ENCODE measurements at places on chromosomes 16 and 17.

- DNase-seq: peak; percentile 68
Measured at GRCh38 chr17:42674755-42675347, 1.9 kb downstream of the PLEKHH3 start.

DNA sequence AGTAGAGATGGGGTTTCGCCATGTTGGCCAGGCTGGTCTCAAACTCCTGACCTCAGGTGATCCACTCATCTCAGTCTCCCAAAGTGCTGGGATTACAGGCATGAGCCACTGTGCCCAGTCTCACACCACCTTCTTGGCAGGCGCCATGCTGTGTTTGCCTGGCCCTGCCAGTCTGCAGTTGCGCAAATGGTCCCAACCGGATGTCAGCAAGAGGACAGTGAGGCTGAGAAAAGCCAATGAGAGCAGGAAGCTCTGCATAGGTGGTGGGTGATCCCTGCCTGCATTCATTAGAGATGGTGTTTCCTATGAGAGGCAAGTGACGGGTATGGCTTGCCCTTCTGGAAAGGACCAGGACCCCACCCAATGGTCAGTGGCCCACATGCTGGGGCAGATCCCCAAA is 59.3 kb downstream of the PECAM1 start:
- DNase-seq: no peak

GRCh38 chr17:65081439-65081838 is 24.9 kb upstream of the GNA13 start:
- DNase-seq: no peak

GRCh38 chr16:86574646-86575045 is 3.7 kb upstream of the FOXL1 start:
- no peak for DNase-seq

- DNase-seq: peak; percentile 81
Measured at GRCh38 chr17:73030995-73031394, 61.5 kb downstream of the SLC39A11 start.

GRCh38 chr17:55598495-55598894 is 87.2 kb upstream of the SMIM36 start:
- peak; percentile 4 for DNase-seq

GRCh38 chr16:86392436-86393152 is 117.7 kb upstream of the FOXF1 start:
- DNase-seq: no peak

- DNase-seq: no peak
Measured at GRCh38 chr17:75319904-75320691, 30.9 kb upstream of the SLC25A19 start.

- DNase-seq: peak; percentile 6
Measured at GRCh38 chr16:16933861-16934260, 536.9 kb downstream of the XYLT1 start.

DNA sequence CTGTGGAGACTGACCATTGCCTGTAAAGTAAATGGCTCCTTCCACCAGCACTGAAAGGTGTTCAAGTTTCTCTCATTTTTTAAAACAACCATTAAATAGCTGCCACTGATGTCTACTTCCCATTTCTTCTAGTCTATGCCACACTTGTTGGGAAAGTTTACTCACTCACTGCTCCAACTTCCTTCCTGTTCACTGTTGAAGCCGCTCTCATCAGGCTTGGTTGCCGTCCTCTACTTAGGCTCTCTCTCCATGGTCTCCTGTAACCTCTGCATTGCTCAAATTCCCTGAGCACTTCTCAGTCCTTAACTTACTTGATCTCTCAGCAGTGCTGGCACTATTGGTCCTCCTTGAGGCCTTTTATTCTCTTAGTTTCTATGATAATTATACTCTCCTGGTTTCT is 32.4 kb downstream of the SNX11 start:
- no peak for DNase-seq

DNA sequence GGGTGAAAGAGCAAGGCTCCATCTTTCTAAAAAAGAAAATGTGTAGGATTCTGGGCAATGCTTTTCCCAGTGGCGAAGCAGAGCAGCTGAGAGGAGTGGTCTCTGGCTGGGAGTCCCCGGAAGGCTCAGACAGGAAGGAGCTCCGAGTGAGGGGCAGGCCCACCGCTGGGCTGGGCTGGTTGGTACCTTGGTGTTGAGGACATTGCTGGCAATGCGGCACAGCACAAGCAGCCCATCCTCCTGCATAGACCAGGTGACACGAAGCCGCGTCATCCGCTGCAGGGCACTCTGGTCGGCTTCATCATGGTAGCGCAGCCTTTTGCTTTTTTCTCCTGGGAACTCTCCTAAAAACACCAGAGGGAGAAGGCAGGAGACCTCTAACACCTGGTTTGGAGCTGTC is 63.9 kb downstream of the GTF3C1 start:
- DNase-seq: no peak

- DNase-seq: no peak
Measured at GRCh38 chr16:89026121-89026612, 49.2 kb upstream of the CBFA2T3 start.

DNA sequence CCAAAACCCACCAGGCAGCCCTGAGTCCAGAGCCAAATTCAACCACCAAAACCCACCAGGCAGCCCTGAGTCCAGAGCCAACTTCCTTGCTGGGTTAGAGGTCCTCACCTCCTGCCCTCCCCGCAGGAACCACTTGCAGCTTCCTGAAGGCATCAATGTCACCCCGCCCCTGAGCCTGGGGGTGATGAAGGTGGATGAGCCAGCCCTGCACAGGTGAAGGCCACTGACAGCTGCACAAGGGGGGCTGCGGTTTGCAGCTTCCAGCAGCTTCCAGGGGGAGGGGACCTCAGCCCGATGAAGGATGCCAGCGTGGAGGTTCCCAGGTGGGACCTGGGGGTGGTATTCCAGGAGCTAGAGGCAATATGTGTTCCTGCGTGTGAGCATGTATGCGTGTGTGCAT is 7.6 kb upstream of the CSNK1D start:
- DNase-seq: no peak

DNA sequence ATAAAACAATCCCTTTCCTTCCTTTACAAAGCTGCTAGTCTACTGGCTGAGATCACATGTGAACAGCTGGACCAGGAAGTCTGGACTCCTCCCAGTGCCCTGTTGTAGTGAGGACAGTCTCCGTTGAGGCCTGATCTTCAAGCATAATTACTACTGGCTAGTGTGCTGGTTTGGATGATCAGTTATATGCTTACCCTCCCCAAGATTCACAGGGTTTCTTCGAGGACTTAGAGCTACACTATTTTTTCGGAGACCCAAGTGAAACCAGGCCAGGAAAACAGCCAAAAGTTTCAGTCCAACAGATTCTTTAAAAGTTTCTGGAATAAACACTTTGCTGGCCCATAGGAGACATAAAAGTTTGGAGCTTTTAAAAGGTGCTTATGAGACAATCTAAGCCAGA is 194.9 kb upstream of the CDH11 start:
- peak; percentile 46 for DNase-seq

- no peak for DNase-seq
Measured at GRCh38 chr16:82027629-82028064, 7.4 kb upstream of the HSD17B2 start.

DNA sequence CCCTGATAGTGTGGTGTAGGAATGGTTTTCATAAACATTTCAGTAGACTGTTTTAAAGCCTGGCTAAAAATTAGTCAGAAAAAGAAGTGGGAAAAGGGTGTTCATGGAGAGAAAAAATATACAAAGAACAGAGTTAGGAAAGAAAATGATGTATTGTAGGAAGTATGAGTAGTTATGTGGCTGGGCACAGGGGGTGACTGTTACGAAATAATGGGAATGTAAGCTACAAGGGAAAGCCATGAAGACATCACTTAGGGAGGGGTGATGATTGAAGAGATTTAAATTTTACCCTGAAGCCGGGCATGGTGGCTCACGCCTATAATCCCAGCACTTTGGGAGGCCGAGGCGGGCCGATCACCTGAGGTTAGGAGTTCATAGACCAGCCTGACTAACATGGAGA is 55.3 kb downstream of the NUP88 start:
- DNase-seq: no peak

DNA sequence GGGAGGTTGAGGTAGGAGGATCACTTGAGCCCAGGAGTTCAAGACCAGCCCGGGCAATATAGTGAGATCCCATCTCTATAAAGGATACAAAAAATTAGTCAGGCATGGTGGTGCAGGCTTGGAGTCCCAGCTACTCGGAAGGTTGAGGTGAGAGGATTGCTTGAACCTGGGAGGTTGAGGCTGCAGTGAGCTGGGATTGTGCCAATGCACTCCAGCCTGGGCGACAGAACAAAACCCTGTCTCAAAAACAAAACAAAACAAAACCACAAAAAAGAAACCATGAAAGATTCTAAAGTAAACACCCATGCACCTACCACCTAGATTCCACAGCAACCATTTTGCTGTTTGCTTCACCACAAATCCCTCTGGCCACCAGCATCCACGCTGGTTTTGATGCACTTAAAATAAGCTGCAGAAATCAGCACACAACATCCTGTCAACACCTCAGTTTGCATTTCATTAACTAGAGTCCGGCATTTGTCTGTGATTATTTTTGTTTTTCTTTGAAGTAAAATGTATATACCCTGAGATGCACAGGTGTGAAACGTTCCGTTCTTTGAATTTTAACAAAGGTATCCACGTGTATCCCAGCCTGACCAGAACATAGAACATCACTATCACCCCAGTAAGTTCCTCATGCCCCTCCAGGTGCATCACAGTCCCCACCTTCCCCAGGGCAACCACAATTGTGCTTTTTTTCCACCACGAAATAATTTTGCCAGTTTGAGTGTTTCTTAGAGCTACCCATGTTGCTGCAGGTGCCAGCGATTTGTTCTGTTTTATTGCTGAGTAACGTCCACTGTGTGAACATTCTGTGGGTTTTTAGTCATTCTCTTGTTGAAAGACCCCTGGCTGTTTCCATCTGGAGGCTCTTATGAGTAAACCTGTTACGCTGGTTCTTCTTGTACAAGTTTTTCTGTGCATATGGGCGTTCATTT is 191.5 kb downstream of the SEC14L1 start:
- DNase-seq: no peak

DNA sequence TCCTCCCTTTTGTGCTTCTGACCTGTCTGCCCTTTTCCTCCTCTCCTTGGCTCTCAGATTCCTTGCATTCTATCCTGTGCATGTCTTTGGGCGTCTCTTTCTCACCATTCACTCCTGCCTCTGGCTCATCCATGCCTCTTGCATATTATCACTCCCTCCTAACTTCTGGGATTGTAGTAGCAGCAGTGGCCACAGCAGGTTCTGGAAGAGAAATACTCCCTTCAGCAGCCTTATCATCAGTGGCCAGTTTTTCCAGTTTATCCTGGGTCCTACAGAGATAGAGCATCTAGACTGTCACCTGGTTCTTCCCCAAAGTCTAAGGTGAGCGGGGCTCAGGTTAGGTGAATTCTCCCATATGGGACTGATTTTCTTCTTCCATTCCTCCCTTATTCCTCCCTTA is 354.0 kb upstream of the CCL2 start:
- no peak for DNase-seq

- no peak for DNase-seq
Measured at GRCh38 chr17:6162216-6162615, 92.0 kb downstream of the WSCD1 start.

DNA sequence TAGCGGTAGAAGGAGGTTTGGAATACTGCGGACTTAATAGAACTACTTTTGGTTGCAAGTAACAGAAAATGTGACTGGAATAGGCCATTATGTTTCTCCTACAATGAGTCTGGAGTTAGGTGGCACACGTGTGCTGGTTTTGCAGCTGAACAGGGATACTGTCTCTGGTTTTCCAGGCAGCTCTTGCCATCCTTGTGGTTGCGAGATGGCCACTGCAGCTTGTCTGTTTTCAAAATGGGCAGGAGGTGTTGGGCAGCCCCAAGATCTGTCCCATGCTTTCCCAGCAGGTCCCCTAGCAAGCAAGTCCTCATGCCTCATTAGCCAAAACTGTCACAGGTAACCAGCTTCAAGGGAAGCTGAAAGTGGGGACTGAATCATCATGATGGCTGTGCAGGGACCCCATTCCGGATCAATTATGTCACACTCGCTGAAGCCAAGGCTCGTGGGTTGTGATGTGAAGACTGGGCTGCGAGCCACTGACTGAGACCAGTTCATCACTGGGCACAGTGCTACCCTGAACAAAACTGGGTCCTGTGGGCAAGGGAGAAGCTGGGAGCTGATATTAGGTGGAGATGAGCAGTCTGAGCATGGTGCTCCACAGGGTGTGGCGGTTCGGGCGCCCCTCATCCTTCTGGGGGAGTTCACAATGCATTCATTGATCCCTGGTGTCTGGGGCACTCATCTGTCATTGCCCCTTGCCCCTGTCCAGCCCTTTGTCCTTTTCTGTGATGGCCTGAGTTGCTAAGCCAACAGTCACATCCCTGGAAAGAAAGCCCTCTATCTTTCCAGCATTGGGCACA is 82.1 kb downstream of the KSR1 start:
- no peak for DNase-seq

DNA sequence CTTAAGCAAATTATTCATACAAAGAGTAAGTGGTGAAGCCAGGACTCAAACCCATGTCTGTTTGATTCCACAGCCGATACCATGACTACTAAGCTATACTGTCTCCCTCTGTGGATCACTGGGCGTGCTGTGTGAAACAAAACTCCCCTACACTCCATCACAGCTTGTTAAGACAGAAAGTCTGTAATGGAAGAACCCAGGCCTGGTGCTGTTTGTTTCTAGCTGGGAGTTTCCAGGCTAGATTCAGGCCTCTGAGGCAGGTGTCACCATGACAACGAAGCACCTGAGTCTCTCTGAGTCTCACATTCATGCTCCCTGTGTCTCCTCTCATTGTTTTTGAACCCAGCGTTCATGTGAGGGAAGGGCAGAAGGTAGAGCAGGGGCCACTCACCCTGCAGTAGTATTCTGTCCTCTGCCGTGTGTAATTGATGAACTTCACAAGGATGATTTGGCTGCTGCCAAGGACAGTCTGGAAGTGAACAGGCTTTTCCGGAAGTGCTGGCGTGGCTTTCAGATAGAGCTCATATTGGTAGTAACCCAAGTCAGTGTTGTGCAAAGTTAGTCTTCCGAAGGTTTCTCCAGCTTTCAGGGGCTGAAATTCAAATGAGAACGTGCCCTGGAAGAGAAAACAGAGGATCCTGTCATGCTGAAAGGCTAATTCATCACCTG is 8.6 kb upstream of the VAC14 start:
- no peak for DNase-seq

GRCh38 chr17:15291674-15292361 is 26.7 kb upstream of the PMP22 start:
- DNase-seq: no peak

- DNase-seq: no peak
Measured at GRCh38 chr17:82937411-82938371, 97.9 kb upstream of the ZNF750 start.

DNA sequence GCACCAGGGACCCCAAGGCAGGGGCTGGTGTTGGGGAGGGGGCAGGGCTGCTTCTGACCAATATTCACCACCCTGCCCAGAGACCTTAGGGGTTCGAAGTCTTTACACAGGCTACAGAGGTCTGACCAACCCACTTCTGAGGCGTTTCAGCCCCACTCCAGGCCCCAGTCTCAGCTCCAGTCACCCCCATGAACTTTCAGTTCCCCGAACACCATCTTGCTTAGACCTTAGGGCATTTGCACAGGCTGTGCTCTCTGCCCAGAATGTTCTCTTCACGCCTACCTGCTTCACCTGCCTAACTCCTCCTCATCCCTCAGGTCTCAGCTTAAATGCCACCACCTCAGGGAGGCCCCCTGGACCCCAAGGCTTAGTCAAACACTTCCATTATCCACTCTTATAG is 25.8 kb upstream of the CPNE2 start:
- DNase-seq: no peak

Measured in NCI-H82 (cell line).